Tibial artery (tissue), 4 donors: ENCODE measurements at places on chromosomes 2 and 18.

- DNase-seq = no peak
Observed at GRCh38 chr2:62724106-62724505, 18.6 kb downstream of the EHBP1 start.

GRCh38 chr18:12726774-12727550 is 24.1 kb downstream of the PSMG2 start:
- DNase-seq = no peak

DNA sequence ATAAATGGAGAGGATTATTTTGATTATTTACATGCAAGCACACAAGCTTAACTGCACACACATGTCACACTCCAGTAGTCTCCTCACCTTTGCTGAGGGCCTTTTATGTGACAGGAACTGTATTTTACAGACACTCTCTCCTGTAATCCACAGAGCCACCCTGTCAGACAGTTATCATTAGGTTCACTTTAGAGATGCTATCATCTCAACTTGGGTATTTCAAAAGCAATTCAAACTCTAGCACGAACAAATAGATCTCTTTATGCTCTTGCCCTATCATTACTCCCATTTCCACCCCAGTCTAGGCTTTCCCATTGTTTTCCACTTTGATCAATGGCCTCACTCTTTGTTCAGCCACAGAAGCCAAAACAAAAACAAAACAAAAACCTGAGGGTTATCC is 281.2 kb upstream of the EPHA4 start:
- DNase-seq = no peak

GRCh38 chr2:19812166-19812565 is 89.6 kb downstream of the TTC32 start:
- peak; percentile 89 for DNase-seq

- no peak for DNase-seq
Observed at GRCh38 chr2:96163768-96164429, 18.7 kb upstream of the DUSP2 start.

- no peak for DNase-seq
Observed at GRCh38 chr2:173087793-173088496, 12.3 kb downstream of the MAP3K20 start.

DNA sequence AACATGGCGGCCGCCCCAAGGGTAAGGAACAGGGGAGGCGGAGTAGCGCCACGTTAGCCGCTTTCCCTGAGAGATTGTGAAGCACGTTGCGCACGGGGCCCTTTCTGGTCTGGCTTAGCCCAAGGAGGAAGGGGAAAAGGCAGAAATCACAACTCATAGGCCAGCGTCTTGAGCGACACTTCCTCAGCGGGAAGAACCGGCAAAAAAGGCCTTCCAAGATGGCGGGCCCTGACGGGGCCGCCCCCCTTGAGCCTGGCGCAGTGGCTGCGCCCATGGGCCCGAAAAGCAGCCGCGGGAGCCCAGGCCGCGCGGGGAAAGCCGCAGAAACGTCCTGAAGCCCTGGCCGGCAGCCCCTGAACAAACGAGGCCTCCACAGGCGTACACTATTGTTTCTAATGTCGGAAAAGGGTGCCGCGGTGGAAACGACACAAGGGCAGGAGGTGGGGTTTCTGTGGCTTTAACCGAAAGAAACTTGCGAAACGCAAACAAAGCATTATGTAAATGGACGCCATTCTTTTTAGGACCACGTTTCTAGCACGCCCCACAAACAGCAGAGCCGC is 919 bp upstream of the PCBP1 start:
- peak; percentile 85 for DNase-seq

GRCh38 chr2:42049221-42050009 is 1.6 kb downstream of the PKDCC start:
- no peak for DNase-seq

DNA sequence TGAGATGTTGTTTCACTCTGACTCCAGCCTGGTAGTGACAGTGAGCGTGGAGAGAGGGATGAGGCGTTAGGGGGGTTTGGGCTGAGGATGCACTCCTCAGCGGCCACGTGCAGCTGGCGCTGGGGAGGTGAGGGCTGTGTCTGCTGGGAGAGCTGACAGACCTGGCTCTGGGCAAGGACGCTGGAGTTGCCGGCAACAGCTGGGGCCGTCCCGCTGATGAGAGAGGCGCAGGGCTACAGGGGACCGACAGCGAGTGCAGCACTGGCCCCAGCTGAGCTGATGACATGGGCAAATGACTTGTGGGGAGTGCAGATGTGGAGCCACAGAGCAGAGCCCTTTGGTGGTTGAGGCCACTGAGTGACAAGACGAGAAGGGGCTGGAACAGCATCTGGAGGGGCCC is 38.4 kb downstream of the COA5 start:
- no peak for DNase-seq

DNA sequence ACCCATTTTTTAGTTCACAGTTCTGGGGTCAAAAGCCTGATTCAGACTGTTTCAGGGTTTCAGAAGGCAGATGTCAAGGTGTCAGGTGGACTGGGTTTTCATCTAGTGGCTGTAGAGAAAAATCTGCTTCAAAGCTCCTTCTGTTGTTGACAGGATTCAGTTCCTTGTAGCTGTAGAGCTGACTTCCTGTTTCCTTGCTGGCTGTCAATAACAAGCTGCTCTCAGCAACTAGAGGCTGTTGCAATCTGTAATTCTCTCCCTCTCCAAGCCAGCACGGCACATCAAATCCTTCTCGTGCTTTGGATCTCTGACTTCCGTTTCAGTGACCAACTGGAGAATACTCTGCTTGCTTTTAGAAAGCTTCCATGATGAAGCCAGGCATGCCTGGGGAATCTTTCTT is 179.4 kb downstream of the DOK6 start:
- no peak for DNase-seq

DNA sequence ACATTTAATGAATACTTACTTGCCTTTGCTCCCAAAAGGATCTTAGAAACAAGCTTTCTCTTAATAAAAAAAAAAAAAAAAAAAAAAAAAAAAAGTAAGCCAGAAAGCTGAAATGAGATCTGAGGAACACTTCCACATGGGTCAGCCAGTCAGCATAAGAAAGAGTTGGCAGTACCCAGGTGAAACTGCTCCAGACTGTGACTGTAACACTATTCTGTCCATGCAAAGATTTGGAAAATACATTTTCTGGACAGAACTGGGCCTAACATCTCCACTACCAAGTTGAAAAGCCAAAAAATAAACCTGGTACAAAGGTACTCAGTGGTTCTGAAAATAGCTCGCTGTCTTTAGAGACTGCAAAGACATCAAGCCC is 135.7 kb downstream of the THADA start:
- DNase-seq = no peak

GRCh38 chr18:10936176-10937053 is 213.0 kb downstream of the PIEZO2 start:
- DNase-seq = no peak

DNA sequence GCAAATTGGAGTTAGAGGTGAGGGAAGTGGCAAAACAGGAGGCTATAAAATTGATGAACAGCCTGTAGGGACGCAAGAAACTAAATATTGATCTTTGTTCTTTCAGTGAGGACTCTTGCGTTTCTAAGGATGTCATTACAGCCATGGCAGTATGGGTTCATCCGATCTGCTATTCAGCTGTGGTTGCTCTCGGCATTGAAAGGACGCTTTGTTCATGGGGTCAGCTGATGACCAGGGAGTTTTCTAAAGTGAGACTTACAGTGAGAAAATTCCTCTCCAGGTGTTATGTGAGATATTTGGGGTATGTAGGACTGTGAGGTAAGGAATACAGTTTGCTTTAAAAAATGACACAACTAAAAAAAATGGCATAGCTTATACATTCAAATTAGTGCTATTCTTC is 52.7 kb upstream of the PELI1 start:
- no peak for DNase-seq

DNA sequence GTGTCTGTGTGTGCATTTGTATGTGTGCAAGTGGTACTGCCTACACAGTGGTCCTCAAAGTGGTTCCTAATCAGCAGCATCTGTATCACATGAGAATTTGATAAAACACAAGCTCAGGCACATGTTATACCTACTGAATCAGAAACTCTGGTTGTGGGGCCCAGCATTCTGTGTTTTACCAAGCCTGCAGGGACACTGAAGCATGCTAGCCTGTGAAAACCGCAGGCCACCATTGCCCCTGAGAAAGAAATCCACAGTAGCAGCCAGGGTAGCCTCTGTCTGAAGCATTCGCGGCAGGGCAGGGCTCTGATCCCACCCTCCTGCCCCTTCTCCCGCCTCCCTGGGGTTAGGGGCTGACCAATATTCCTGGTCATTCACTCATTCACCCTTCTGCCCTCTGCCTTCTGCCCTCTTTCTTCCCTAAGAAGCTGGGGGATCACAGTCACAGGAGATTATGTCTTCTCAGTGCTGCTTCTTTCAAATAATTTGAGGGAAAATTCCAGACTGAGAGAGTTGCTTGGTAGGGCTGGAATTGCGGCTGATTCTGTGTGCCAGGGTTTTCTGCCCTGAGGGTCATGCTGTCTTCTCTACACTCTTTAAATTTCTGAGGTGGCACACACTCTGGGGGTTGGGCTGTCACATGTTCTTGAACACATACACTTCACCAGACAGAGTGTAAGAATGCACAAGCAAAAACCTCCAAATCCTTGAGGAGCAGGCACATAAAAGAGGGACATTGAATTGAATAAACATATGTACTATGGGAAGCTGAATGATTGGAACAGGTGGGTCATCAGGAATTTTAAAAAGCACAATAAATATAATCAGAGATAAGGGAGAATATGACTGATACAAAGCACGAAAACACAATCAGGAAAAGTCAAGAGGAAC is 126.6 kb upstream of the SEC11C start:
- DNase-seq = no peak

DNA sequence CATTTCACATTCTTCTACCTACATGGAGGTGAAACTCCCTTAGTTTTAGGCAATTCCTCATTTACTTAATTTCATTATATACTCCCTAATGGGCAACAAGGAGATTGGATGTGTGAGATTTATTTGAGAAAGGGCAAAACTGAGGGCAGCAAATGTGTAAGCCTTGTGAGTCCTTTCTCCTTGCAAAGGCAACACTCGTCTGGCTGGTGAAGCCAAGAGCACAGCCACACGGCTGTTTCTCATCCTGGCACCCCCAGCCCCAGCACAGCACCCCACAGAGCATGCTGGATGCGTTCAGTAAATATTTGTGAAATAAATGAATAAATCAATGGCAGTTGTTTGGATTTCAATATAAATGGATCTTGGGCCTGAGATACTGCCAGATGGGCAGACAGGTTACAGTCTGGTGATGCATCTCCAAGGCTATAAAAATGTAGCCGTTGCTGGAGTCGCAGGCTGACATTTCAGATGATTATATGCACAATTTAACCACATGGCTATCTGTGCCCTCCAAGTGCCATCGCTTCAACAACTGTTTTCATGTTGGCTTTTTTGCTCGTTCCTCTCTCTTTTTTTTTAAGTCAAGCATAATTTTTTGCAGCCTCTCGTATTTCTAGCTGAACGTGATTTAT is 154.1 kb upstream of the REV1 start:
- DNase-seq = no peak

GRCh38 chr2:222969491-222969890 is 82.5 kb upstream of the KCNE4 start:
- DNase-seq = no peak

- DNase-seq = no peak
Observed at GRCh38 chr18:23068011-23068410, 67.3 kb upstream of the CABLES1 start.

DNA sequence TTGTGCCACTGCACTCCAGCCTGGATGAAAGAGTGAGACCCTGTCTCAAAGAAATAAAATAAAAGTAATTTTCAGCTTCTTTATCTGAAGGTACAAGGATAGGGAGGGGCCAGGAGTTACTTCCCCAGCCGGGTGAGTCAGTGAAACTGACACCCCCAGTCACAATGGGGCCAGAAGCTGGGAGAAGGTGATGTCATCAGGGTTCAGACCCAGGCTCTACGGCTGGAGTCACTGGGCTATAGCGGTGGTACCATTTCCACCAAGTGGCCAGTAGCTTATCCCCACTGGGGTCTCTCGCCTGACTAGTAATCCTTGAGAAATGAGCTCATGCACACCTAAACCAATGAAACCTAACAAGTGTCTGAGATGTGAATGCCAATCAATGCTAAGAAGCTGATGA is 107.9 kb downstream of the ALPK2 start:
- no peak for DNase-seq

- no peak for DNase-seq
Observed at GRCh38 chr2:27021253-27022049, 11.3 kb upstream of the TMEM214 start.

GRCh38 chr2:230872151-230872967 is 7.6 kb downstream of the ITM2C start:
- DNase-seq = no peak

DNA sequence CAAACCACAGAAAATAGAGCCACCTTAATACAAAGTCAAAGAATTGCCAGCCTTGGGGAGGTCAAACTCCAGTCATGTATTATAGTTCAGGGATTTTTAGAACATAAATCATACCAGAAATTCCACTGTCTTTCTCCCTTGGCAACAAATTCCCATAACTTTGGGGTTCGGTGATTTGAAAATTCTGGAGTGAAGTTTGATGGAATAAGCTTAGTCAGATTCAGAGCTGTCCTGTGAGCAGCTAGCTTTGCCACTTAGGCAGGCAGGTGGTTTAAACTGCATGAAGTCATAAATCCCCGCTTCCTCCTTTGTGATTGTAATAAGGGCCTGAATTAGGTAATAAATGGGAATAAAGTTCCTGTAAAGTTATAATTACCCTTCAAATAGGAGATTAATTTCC is 457.0 kb upstream of the HNMT start:
- DNase-seq = no peak

DNA sequence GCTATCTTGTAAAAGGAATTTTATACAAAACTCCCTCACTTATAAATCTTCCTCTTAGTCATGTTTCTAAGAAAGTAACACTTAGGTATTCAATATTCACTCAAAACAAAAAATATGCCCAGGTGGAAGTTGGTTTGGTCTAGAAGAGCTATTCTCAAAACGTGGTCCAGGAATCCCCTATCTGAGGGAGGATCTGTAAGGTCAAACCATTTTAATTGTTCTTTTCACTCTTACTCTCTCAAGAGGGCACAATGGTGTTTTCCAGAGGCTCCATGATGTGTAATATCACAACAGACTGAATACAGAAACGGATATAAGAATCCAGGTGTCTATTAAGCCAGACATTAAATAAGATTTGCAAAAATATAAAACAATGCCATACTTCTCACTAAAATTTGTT is 9.9 kb downstream of the MOB1A start:
- no peak for DNase-seq

- no peak for DNase-seq
Observed at GRCh38 chr18:23835506-23835905, 146.3 kb downstream of the LAMA3 start.
